Vagina (tissue), 2 donors: ENCODE measurements at places on chromosomes 6 and 20. TPM values are rescaled to one million over a fixed set of nuclear protein-coding genes. Genes with fewer than 3 reads are reported as not detected.

The CALHM4 gene
- total RNA-seq = not detected

The DPPA5 gene
- not detected for total RNA-seq

DNA sequence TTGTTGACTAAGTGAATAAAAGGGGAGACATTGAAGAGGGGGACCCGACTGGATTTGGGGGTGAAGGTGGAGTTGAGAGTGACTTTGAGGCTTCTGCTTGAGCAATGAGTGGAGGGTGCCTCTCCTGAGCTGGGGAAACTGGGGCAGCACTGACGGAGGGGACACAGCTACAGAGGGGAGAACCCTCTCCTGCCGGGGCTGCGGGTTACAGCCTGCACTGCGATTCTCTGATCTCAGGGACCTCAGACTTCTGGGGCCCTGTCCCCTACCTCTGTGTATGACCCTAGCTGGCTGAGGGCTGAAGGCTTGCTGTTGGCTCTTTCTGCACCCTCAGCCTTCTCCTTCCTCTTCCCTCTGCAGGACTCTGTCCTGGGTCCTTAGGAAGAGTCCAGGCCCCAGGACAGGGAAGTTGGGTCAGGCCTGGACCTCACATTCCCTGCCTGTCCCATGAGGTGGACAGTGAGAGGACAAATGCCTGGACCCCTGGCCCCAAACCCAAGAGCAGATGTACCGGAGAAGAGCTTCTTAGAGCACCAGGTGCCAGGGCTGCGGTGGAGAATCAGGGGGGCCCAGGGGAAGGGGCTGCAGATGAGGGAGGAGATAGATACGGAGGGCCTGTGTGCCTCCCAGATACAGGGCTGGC is 13.7 kb upstream of the FAM110A start:
- peak; percentile 72 for DNase-seq

- DNase-seq = no peak
Measured at GRCh38 chr6:3804964-3805363, 44.2 kb upstream of the FAM50B start.

DNA sequence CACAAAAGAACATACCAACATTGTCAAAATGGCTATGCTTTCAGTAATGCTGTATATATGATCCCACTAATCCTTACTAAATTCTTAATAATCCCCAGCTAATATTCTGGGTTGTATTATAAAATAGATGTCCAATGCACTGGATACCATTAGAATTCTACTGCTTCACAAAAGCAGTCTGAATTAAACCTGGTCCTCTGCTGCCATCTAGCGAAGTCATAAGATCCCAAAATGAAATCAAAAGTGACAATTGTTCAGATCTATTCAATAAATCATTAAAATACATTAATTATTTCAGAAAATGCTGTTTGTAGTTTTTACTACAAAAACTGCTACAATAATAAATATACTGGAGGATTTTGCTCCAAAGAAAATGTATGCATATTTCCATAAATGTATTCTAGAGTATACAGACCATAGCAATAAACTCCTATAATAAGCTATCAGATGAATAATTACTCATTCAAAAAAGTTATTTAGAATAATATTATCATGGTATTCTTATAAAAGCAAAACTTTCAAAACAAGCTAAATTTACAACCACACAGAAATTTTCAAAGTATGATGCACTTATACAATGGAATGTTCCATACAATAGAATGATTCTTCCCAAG is 92.6 kb downstream of the RNGTT start:
- no peak for DNase-seq

GRCh38 chr6:44650947-44651346 is 263.4 kb downstream of the CDC5L start:
- DNase-seq = no peak

DNA sequence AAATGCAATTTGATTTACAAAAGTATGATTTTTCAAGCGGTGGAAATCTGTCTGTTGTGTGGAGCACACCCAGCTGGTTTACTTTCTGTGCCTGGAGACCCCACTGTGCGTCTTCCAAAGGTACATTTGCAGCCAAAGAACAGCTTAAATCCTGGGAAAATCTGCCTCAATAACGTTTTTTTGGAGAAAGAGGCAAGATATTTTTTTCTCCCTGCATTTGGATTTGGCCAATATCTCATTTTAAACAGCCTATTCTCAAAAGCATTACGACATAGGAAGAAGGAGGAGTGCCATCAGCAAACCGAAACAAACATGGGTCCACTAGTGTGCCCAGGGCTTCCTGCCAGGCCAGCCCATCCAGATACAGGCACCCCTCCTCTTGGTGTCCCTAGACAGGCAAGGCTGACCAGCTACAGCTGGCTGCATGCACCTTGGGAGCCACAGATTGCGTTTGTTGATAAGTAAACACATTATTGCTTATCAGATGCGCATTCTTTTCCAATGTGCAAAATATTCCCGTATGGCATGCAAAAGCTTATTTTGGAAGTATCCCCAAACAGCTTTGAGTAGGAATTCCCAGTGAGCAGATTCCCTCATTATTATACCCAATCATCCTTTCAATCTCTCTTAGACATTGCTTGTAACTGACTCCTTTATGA is 184.5 kb upstream of the MARCKS start:
- no peak for DNase-seq
